Hypothalamus (tissue), 51 donors: ENCODE measurements at places on chromosomes 12 and 14.

DNA sequence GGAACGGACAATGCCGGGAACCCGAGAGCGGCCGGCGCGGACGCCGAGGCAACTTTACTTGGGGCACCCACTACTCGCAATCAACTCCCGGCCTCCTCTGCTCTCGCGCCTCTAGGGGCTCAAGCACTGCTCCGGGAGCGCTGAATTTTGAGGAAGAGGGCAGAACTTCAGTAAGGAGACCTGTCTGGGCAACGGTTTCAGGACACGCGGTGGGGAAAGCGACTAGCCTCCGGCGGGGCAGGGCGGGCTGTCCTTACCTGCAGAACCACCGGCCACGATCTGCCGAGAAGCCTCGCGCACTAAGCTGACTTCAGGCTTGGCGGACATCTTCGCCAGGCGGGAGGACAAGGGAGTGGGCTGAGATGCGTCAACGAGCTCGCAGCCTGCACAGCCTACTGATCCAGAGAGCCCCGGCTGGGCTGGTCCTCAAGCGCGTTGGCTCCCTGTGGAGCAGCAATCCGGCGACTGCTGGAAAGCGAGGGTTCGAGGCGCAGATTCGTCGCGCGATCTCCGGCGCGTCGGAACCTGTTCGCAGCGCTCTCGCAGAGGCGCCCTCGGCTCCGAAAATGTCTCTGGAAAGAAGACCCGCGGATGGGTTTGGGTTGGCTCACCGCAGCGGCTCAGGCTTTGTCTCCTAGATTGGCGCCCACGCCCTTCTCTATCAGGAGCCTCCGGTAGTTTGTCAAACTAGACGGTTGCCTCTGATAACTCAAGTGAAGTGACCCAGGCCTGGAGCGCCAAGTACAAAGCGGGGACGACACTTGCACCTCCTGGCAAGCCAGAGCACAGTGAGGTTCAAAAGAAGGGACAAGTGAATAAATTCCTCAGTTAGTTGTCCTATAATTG, at the start of gene SLC25A21:
SLC25A21 (minus strand) TSS at position 583 of the 846 bp plus-strand sequence.
- DNase-seq = peak; percentile 73

GRCh38 chr14:27090716-27091115, 492.9 kb upstream of the NOVA1 start:
- DNase-seq = no peak

DNA sequence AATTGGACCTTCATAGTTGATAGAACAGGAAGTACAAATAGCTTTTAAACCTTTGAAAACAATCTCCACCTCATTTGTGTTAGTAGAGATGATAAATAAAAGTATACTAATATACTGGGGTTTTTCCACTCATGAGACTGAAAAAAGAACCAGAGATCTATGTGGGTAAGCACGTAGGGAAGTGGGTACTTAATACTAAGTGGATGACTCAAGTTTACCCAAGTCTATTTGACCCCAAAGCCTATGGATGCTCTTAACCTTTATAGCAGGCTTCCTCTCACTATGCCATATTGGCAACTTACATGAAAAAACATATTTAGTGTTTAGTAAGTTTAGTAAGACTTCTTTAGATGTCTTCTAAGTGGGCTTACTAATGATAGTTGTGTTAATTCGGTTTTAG, 49.2 kb upstream of the CHPT1 start:
- DNase-seq = no peak

GRCh38 chr14:101202627-101203404, 299.3 kb upstream of the RTL1 start:
- DNase-seq = no peak

DNA sequence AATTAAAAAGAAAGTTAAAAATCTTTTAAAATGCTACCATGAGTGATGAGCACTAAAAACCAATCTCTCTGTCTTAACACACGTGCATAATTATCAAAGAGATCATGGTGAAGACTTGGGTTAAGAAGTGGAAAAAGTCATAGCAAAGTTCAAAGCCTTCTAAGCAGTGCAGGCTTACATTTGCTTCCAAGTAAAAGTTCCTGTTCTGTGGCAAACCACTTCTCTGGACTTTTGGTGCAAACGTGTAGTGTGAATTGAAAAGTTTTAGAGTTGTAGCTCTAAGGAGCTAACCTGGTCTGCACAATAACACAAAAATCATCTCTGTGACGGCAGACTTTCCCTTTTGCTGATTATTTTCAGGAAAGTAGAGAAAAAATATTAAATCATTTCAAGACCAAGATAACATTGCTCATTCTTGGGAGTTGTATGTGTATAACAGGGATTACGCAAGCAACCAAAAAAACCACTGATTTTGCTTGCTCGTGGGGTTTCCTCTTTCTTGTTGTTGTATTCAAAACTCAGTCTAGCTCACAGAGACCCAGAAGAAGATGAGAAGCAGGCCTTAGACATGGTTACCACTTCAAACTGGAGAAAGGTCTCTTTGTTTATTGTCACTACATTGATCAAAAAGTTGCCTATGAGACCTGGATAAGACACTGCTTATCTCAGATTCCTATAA, 2.3 kb upstream of the GLIPR1 start:
- no peak for DNase-seq

DNA sequence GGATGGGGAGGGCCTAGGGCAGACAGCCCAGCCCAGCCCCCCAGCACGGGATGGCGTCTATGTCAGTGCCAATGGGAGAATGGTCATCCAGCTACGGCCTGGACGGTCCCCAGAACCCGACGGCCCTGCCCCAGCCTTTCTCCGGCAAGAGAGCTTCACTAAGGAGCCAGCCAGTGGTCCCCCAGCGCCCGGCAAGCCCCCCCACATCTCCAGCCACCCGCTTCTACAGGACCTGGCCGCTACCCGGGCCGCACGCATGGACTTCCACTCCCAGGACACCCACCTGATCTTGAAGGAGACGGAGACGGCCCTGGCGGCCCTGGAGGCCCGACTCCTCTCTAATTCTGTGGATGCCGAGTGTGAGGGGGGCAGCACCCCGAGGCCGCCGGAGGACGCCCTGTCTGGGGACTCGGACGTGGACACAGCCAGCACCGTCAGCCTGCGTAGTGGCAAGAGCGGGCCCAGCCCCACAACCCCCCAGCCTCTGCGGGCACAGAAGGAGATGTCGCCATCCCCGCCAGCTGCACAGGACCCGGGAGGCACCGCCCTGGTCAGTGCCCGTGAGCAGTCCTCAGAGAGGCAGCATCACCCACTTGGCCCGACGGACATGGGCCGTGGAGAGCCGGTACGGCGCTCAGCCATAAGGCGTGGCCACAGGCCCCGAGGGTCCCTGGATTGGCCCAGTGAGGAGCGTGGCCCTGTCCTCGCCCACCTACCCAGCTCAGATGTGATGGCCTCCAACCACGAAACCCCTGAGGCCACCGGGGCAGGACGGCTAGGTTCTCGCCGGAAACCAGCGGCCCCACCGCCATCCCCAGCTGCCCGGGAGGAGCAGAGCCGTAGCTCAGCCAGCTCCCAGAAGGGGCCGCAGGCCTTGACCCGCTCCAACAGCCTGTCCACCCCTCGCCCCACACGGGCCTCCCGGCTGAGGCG, 21.9 kb downstream of the CEP170B start:
- DNase-seq = no peak

DNA sequence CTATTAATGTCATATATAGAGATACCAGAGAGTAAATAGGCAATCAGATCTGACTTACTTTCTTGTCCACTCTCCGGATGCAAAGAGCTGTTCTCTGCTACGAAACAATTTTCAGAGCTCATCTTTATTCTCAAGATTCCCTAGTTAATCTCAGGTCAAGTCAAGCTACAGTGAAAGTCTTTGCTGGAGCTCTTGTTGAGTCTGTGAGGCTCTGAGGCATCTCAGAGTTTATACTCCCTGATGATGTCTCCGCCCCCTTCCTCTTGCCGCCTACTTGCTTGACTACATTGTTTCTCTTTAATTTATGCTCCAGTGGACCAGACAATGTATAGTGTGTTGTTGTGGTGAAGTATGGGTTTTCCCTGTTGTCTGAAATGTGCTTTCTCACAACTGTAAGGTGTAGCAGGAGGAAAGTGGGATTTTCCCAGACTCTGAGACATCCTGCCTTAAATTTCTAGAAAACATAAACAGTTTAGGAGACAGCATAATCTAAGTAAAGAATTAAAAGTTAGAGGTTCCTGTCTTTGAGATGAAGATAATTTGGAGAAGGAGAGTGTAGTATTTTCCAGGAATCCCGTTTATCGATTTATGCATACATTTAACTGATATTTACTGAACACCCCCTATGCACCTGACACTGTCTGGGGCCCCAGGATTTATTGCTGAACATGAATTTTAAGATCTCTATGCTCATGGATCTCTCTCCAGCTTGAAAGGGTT, at the start of gene CD69:
CD69 (minus strand) TSS at position 203 of the 720 bp plus-strand sequence; CDS start at position 122, 81 bp downstream.
- no peak for DNase-seq

- no peak for DNase-seq
Observed at GRCh38 chr12:123958876-123959275, 13.8 kb downstream of the CCDC92 start.

DNA sequence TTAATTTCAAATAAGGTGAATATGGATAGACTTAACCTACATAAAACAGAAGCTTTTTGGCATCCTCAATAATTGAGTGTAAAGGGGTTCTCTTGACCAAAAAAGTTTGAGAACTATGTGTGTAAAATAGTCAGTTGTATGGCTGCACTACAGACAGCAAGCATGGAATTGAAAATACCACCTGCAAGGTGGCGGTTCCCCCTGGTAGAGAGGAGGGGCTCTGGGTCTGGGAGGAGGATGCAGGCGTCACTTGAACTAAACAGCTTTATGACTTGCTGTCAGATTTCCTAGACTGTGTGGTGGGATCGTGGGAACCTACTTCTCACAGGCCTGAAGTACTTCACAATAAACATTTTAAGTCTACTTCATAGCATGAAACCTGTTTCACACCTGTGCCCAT, 6.3 kb downstream of the EVL start:
- DNase-seq = no peak

- peak; percentile 38 for DNase-seq
Observed at GRCh38 chr14:80954687-80955299, 628 bp upstream of the TSHR start.

GRCh38 chr14:97777622-97778355, 980.6 kb downstream of the VRK1 start:
- DNase-seq = no peak

GRCh38 chr14:64704743-64705380, 638 bp downstream of the PLEKHG3 start:
- no peak for DNase-seq

GRCh38 chr14:59509101-59509500, 24.8 kb downstream of the JKAMP start:
- DNase-seq = no peak

GRCh38 chr12:10242539-10242938, 29.9 kb downstream of the GABARAPL1 start:
- DNase-seq = no peak

- no peak for DNase-seq
Observed at GRCh38 chr12:75491169-75491568, 10.6 kb downstream of the GLIPR1 start.
